ENCODE measurements at places on chromosomes 2 and 18.

- DNase-seq: no peak
Observed at GRCh38 chr2:14756981-14757657, 124.6 kb downstream of the LRATD1 start.

DNA sequence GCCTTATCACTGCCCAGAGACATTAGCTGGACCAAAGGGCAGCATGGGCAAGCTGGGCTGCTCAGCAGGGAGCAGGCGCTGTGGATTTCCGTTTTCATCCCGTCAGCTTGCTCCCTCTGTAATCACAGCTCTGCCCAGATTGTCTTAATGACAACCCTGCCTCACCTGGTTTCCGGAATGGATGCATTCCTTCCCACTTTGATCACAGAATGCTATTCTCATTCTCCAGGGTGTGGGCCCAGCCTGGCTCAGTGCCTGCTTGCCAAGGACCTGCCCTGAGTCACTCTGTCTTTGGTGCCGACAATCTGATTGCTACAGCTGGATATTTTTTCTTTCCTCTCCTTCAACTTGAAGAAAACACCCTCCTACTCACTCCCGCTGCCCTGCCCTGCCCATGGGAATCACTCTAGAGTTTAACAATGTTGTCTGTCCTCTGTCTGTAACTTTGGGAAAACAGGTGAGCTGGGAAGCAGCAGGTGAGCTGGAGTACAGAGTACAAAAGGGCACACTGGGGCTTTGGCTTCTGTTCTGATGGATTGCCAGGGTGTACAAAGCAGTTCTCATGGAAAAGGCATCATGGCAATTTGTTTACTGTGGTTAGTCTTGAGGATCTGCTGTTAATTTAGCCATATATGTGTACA, 27.2 kb upstream of the FAM136A start:
- DNase-seq: peak; percentile 77

DNA sequence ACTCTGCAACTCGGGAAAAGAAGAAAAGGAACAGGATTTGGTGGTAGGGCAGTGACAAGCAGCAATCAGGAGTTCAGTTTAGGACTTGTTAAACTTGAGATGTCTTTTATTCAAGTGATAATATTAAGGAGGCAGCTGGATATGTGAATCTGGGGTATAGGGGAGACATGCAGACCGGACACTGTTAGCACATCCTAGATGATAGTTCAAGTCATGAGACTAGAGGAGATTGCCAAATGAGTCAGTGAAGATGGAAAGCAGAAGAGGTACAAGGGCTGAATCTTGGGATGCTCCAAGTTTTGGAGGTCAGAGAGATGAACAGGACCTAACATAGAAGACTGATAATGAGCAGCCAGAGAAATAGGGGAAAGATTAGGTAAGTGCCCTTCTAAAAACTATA, 69.5 kb upstream of the PSME4 start:
- no peak for DNase-seq

DNA sequence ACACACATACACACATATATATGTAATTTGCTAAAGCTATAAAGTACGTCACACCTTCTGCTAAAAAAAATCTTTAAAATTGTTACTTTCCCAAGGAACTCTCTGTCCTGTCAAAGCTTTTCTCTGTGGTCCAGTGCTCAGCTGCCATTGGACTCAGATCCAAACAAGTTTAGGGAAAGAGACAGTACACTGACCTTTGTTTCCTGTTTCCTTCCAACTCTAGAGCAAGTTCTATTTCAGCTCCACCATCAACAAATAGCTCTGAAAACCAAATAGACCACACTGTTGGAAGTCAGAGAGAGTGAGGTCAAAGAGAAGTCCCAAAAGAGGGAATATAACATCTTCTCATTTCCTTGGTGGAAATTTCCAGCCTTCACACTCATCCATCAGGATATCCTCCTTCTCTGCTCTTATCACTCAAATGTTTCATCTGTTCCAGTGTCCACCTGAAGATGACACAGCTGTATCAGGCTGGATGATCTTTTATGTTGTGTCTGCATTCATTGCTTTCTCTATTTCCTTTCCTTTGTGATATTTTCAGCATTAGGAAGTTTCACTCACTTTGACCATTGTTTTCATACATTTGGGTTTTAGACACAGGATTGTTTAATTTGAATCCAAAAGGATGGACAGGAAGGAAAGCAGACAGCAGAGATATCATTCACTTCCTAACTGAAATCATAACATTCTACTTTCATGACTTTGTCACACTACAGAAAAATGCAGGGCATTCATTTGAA, 192.3 kb upstream of the NT5C1B start:
- no peak for DNase-seq

GRCh38 chr2:8605351-8606065, 76.3 kb upstream of the ID2 start:
- peak; percentile 15 for DNase-seq

All from DMS153 (cell line).